ENCODE measurements at places on chromosomes 2 and 18.

DNA sequence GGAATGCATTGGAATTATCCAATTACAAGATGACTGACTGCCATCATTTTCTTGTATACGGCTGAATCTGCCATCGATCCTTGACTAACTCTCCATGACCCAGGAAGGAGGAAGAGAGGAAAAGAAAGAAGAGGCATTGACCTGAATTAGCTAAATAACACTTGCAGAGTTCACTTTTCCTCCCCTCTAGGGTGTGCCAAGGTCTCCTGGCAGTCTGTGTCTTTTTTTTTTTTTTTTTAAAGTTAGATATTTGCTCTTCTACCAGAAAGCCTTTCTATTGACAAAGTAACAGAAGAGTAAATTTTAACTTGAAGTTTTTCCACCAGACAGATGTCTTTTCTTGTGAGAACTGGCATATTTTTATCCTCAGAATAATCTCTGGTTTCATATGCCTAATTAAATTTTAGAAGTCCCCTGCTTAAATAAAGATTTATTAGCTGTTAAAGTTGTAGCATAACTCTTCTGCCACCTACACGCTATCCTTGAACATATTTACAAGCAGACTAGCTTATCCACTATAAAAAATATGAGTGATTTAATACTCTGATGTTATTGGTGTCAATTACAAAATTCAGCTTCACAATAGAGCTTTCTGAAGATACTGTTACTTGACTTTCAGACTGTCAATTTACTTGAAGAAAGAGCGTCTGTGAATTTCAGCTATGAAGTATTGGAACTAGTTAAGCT is 171.7 kb upstream of the ETAA1 start:
- DNase-seq = no peak

GRCh38 chr2:36717603-36718266 is 21.2 kb downstream of the VIT start:
- DNase-seq = no peak

- DNase-seq = no peak
Observed at GRCh38 chr2:97774425-97774824, 61.0 kb downstream of the ZAP70 start.

DNA sequence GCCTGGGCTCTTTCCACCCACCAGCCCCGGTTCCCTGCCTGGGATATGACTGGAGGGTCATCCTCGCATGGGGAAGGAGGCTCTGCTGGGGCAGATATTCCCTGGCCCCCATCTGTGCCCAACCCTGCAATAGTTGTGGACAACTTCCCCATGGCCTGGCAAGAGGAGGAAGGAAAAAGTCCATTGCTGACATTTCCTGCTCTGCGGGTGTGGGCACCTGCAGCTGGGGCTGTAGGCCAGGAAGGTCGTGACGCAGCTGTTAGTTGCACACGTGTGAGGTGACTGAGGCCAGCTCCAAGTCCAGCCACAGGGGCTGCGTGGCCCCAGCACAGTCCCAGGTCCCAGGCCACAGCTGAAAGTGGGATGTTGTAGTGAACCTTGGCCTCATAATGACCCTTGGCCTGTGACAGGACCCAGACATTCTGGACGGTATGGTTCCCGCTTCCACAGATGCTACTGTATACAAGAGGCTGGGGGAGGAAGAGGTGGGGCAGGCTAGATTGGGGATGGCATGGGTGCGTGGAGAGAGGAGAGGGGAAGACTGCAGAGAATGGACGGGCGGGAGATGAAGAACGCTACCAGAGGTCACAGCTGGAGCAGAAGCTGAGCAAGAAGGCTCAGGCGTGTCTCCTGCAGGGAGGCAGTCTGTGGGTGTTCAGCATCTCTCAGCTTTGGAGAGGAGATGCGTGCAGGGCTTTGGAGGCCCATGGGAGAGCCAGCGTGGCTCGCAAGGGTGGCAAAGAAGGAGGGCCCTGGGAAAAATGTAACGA is 22.1 kb downstream of the OTOF start:
- DNase-seq = no peak

- DNase-seq = no peak
Observed at GRCh38 chr2:236899146-236899545, 186.5 kb upstream of the COPS8 start.

DNA sequence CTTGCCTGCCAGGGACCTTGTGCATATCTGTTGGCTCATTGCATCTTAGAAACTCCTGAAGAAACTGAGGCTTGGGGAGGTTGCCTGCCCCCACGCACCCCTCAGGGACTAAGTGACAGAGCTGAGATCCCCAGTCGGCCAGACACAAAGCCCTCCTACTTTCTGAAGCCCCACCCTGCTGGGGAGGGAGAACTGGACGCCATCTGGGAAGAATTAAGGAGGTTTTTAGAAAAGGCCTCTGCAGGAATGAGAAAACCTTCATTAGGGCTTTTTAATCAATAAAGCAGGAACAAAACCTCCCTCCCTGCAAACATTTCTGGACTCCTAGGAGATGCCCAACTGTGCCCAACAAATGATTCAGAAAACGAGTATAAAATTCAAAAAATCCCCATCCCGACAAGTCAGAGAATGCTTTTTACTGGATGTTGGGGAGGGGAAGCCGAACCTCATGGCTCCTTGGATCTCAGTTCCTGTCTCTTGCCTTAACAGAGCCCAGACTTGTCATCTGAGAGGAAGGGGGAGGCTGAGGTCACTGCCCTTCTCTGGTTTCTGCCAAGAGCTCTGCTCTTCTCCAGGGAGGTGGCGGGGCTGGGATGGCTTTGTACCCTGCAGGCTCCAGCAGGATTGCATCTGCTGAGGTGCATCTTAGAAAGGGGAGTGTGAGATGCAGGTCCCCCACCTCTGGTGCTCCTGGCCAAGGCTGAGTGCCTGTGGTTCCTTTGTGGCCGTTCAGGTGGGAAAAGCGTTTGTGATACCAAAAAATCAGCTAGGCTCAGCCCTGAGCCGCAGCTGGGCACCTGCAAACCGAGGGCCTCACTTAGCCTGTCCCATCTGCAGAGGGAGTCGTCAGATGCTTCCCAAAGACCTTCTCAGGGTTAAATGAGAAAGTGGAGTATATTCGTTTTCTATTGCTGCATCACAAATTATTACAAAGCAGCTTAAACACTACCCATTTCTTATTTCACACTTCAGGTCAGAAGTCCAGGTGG is 142.4 kb downstream of the ZFP36L2 start:
- DNase-seq = no peak

DNA sequence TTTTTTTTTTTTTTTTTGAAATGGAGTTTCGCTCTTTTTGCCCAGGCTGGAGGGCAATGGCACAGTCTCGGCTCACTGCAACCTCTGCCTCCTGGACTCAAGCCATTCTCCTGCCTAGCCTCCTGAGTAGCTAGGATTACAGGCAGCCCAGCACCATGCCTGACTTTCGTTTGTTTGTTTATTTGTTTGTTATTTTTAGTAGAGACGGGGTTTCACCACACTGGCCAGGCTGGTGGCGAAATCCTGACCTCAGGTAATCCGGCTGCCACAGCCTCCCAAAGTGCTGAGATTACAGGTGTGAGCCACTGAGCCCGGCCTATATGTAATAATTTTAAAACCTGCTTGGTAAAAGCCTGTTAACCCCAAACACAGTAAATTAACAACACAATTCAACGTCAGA is 435.7 kb downstream of the LRRTM4 start:
- no peak for DNase-seq

- no peak for DNase-seq
Observed at GRCh38 chr2:215532844-215533243, 97.0 kb upstream of the FN1 start.

- no peak for DNase-seq
Observed at GRCh38 chr2:127051116-127052056, 55.6 kb downstream of the BIN1 start.

DNA sequence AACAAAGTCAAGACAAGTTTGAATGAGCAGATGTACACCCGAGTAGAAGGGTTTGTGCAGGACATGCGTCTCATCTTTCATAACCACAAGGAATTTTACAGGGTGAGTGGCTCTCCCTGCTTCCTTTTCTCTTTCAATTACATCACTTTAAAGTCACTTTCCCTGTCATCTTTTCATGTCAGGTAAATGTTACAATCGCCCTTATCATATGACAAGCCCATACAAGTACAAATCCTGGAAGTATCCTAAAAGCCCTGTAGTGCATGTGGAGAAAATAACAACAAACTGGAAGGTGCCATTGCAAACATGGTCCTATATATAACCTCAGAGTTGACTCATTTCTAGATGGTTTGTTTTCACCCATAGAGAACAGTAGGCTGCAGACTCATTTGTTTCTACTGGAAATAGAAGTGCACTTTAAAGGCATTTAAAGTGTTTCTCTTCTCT is 126.0 kb downstream of the SP100 start:
- DNase-seq = no peak

DNA sequence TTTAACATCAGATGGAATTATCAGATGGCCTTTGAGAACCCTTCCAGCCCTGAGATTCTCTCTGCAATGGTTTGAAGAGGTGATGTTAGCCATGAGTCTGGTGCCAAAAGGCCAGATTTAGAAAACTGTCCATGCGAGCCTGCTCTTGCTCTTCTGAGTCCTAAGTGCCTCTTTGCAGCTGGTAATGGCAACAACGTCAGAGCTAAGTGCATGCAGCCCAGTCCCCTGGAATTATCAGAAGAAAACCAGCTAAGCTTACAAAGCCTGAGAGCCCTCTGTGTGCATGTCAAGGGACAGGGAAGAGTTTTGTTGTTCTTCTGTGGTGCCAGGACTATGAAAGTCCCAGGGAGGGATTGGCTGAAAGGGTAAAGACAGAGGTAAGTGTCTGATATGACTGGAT is 89.8 kb downstream of the LOXHD1 start:
- DNase-seq = no peak

- DNase-seq = no peak
Observed at GRCh38 chr18:23852236-23853045, 162.1 kb upstream of the TTC39C start.

GRCh38 chr2:174561283-174561971 is 36.2 kb downstream of the WIPF1 start:
- DNase-seq = no peak

- no peak for DNase-seq
Observed at GRCh38 chr2:178309541-178309940, 115.2 kb downstream of the OSBPL6 start.

- DNase-seq = no peak
Observed at GRCh38 chr2:128727404-128727803, 408.7 kb upstream of the HS6ST1 start.
